Smooth muscle cell of the brain vasculature (primary cell): ENCODE measurements at places on chromosomes 12 and 14.

GRCh38 chr12:47741340-47741703 is 16.0 kb upstream of the ENDOU start:
- no peak for DNase-seq

- DNase-seq, result no peak
Observed at GRCh38 chr12:86137936-86138335, 118.3 kb downstream of the MGAT4C start.

DNA sequence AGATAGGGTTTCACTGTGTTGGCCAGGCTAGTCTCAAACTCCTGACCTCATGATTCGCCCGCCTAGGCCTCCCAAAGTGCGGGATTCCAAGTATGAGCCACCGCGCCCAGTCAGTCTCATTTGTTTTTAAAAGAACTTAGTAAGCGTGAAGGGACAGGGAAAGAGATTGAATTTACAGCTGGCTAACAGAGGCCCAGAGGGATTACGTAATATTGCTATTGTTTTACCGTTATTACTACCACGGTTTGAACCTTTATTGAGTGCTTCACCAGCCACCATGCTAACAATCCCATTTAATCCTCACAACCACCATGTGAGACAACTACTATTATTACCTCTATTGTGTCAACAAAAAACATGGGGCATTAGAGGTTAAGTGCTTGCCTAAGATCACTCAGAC is 26.7 kb upstream of the BLTP3B start:
- no peak for DNase-seq

GRCh38 chr12:46217541-46218321 is 51.1 kb downstream of the SLC38A1 start:
- no peak for DNase-seq

DNA sequence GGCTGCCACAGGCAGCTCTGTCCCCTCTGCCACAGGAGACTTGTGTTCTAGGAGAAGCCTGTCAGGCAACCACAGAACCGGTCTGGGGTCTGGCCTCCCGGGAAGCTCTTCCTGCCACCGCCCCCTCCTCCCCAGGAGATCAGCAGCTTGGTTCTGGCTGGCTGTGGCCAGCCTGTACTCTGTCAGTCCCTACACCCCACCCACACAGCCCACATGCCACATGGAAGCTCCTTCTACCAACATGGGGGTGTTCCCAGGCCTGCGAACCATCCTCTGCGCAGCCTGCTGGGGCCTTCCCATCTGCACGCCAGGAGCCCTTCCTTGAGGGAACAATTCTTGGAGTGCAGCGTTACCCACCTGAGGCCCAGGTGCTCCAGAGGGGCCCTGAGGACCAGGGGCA is 16.8 kb downstream of the TMEM106C start:
- DNase-seq, result no peak

DNA sequence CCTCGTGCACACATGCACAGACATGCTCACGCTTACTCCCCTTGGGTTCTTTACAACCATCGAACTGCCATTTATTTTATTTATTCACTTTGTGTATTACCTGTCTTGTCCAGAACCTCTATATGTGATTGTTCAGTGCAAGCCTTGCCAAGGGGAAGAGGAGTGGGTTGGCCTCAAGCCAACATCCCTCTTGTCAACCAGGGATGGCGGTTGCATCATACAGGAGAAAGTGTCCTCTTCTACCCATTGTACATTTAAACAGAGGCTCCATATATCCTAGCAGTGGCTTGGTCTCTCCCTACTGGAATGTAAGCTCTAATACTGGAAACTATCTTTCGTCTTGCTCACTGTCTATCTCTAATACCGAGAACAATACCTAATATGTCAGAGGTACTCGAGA is 108.4 kb downstream of the C12orf42 start:
- no peak for DNase-seq

- no peak for DNase-seq
Observed at GRCh38 chr14:101027291-101027690, 123.8 kb upstream of the RTL1 start.

- no peak for DNase-seq
Observed at GRCh38 chr14:91252871-91253794, 8.6 kb upstream of the GPR68 start.

DNA sequence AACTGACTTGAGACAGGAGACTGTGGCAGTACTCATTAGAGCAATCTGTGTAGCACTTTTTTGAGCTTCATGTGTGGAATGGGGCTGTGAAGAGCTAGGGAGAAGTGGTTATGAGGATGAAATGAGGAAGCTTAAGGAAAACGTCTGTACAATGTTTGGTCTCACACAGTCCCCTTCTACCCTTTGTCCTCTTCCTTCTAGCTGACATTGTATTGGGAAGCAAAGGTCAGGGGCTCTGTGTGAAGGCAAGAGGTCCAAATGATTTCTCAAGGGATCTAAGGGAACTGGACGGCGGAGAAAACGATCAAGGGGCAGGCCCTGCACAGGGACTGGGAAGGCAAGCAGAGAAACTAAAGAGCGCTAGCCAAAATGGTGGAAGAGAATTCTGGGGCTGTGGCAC is 13.1 kb upstream of the CIPC start:
- DNase-seq, result no peak

DNA sequence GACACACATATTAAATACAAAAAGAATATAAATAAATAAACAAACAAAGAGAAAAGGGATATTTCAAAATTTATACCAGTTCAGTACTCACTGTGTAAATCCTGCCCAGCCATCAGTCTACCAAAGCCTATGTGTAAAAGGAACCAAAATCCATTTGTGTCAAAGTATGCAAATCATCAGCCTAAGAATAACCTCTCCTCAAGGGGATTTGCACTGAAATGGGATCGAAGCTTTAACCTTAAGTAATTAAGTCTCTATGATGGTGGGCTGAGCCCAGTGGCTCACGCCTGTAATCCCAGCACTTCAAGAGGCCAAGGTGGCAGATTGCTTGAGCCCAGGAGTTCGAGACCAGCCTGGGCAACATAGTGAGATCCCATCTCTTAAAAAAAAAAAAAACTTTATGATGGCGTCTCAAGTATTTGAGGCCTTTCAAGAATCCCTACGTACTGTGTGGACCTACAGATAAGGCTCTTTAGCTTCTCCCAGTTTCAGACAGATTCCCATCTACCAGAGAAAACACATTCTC is 57.8 kb upstream of the METAP2 start:
- no peak for DNase-seq

GRCh38 chr14:101082436-101083384 is 179.2 kb upstream of the RTL1 start:
- no peak for DNase-seq

DNA sequence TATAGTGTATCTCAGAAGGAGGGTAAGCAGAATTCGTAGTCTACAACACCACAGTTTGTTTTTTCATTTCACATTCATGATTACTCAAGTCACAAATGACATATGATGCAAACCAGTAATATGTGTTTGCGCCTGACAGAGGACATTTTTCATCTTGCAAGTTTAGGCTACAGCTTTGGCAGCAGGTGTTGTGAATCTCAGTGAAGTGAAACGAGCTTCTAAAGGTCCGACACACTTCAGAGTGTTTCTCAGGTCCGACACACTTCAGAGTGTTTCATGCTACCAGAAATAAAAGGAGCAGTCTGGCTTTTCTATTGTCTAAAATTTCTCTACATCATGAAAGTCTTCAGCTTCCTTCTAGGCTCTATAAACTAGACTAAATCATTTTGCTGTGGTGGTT is 22.7 kb downstream of the CLEC14A start:
- DNase-seq, result no peak

GRCh38 chr14:35117112-35117511 is 4.7 kb downstream of the PPP2R3C start:
- DNase-seq, result no peak

- no peak for DNase-seq
Observed at GRCh38 chr12:33248364-33248763, 191.3 kb downstream of the SYT10 start.

DNA sequence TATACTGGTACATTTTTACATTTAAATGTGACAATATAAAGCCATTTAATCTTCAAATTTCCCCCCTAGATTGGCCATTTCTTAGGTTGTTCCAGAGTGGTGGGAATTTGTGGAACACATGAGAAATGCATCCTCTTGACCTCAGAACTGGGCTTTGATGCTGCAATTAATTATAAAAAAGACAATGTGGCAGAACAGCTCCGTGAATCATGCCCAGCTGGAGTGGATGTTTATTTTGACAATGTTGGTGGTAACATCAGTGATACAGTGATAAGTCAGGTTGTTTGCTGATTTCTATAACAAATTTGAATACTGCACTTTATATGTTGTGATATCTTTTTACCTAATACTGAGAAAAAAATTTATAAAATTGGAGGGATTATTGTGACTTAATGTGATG is 7.6 kb upstream of the ZNF410 start:
- no peak for DNase-seq

- DNase-seq, result no peak
Observed at GRCh38 chr12:108211157-108211556, 82.1 kb downstream of the WSCD2 start.

GRCh38 chr14:56341766-56342493 is 223.7 kb downstream of the PELI2 start:
- DNase-seq, result no peak

DNA sequence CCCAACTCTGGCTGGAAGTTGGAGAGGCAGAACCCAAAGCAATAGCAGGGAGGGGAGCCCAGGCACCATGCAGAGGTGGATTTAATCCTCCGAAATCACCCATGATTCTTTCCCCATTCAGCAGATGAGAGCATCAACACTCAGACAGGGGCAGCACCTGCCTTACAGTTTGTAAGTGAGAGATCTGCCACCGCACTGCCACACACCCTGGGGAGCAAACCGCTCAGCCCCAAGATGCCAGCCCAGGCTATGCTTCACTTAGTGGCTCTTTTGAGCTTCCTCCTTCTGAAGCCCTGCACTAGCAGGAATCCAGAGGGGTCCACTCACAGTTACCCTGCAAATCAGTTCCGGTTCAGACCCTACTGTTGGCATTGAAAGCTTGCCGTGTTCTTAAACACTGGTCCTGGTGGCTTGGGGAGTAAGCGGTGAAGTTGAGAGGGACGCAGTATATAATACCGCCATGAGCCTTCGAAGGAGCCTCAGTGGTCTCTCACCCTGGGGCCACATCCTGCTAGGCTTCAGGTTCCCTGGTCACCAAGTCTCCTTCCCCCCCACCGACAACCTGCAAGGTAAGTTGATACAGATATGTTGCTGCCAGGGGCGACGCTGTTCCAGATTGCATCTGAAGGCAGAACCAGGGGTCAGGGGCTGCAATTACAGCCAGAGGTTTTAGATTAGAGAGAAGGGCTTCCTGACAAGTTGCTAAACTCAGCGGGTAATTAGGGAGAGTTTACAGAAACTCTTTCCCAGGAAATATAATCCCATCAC is 72.0 kb upstream of the CCND2 start:
- no peak for DNase-seq

DNA sequence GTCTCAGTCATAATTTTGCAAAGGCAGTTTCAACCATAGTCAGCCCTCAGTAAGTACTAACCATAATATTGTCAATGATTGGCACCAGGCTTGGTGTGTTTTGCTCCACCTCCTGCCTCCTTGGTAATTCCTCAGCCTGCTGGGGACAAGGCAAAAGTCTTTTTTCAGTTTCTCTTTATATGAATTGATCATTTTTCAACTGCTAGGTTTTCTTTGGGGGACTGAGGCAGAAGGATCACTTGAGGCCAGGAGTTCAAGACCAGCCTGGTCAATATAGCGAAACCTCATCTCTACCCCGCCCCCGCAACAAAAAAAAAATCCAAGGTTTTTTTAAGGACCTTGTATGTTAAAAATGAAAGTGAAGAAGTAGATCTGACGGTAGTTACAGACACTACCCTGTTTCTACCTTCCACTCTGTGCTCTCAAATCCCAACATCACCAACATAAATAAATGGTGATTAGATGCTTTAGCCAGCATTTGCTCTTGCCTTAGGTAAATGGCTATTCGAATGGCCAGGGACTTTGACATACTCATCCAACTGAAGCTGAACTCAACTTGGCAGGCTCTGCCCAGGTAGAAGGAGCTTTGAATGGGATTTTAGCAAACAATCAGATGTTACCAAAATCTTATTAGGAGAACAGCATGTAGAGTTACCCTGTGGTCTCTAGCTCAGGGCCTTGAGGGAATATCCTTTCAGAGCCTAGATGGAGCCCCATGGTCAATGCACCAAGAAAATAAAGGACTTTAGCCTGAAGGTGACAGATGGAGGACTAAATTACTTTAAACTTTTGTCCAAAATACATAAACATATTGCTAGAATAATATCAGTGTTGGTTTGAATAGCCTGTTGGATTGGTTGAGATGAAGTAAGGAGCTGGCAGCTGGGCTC is 126.9 kb upstream of the AMIGO2 start:
- no peak for DNase-seq

- no peak for DNase-seq
Observed at GRCh38 chr14:61512026-61512834, 183.1 kb upstream of the HIF1A start.
